Hematopoietic multipotent progenitor cell treated with erythropoietin and hydrocortisone succinate and interleukin-3 and kit ligand, for 17 days (in vitro differentiated cells): ENCODE measurements at places on chromosomes 5 and 9.

DNA sequence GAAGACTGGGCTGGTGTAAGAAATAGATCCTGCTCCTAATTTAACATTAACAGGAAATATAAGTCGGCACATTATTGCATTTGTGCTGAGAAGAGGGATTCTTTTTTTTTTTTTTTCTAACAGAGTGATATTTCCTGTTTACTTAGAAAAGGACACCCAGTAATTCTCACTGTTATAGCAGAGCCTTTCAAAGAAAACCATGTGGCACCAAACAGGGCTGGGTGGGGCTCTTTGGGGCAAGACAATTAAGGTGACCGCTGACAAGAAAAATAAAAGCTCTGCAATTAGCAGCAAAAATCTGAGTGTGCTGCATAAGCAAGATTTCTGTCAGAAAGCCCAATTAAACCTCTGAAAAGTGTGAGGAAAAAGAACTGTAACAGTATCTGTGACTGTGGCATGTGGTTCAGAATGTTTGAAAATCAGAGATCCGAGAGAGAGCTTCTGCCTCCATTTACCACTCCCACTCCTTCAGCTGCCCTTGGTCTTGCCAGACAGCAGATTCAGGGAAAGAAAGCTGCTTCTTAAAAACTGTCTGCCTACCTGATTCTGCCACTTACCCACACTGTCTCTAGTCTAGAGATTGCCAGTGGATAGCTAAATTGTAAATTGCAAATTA, 77.1 kb upstream of the IQGAP2 start:
- DNase-seq = no peak

GRCh38 chr9:124124729-124125650, 113.4 kb downstream of the LHX2 start:
- no peak for DNase-seq

DNA sequence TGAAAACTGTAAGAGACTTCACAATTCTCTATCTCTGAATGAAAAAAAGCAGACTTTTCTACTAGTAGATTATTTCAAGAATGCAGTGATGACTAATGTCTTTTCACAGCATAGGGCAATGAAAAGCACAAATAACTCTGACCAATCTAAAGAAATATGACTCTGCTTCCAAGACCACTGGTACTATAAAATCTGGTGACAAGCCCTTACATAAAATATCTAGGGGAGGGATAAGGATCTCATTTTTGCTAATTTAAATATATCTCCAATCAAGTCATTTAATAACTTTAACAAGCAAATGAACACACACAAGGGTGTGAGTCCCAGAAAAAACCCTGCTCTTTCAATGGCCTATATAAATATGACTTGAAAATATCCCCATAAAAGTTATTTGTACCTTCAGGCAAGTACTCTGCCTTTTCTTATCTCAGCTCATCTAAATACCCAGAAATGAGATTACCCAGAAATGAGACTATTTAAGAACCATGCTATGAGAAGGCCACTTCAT, 105.2 kb downstream of the GNAQ start:
- DNase-seq = peak; percentile 39

DNA sequence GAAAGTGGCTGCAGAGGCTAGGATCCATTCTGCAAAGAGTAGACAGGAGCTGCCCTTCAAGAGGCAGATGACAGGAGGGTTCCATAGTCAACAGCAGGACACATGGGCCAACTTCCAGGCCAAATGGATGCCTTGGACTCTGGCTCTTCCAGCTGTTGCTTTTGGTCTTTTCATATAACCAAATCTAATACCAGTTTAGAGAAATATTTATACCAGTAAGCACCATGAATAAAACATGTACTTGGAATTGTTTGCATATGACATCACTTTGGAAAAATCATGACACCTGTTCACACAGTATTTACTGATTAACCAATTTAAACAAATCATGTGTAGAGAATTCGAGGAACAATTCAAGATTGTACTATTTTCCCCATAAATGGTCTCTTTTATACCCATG, 481.3 kb downstream of the DMRT2 start:
- DNase-seq = no peak

- DNase-seq = no peak
These were observed 178.7 kb upstream of the FBXL17 start for GRCh38 chr5:108560581-108560980.

- DNase-seq = no peak
These were observed 76.7 kb upstream of the IL6ST start for GRCh38 chr5:56071470-56071869.

- DNase-seq = no peak
These were observed 15.3 kb downstream of the ZNF510 start for GRCh38 chr9:96762568-96762967.

DNA sequence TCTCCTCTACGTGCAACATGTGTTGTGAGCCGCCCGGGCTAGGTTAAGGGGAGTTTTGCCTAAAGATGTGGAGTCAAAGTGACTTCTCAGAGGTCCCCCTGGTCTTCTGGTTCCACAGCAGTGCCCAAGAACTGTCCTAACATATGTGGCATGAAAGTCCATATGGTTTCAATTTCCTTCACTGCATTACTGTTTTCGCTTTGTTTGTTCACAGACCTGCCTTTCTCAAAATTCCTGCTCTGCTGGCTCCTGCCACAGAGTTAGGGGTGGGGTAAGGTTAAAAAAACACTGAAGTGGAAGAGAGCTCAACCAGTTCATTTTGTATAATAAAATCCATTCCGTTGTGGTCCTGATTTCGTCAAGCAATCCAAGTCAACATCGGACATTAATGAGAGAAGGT, 289.4 kb downstream of the DMAC1 start:
- no peak for DNase-seq

- no peak for DNase-seq
These were observed 74.1 kb downstream of the HABP4 start for GRCh38 chr9:96524045-96524444.

- no peak for DNase-seq
These were observed 38.0 kb upstream of the UBTD2 start for GRCh38 chr5:172321593-172321992.

- no peak for DNase-seq
These were observed 300.8 kb upstream of the PANK3 start for GRCh38 chr5:168879929-168880328.

GRCh38 chr5:150622157-150622556, 18.3 kb upstream of the SYNPO start:
- no peak for DNase-seq

DNA sequence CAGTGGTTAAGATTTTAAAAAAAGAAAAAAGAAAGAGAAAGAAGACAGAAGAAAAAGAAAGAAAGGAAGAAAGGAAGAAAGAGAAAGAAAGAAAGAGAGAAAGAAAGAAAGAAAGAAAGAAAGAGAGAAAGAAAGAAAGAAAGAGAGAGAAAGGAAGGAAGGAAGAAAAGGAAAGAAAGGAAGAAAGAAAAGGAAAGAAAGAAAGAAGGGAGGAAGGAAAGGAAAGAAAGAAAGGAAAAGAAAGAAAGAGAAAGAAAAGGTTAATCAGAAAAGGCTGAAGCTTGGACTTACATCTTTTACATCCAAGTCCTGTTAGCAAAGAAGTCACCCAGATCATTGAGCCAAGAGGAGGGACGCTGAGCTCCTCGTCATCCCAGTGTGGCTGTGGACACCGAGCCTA, 70.0 kb downstream of the IRX2 start:
- DNase-seq = no peak

DNA sequence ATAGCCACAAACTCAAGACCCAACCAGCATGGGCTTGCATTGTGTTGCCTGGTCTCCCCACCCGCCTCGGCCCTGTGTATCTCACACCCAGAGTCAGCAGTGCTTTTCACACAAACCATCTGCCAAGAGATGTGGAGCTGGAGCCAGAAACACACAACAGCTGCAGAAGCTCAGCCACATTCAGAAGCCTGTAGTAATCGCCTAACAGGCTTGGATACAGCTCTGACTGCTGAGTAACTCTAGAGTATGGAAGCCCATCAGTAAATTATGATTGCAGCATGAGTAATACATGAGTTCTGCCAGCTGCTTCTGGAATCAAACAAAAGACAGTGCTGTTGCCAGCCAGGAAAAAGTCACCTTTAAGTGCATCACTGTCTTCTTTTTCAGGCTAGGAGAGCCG, 16.0 kb downstream of the TEK start:
- no peak for DNase-seq

- DNase-seq = no peak
These were observed 52.2 kb downstream of the PCDH1 start for GRCh38 chr5:141825791-141826560.

- peak; percentile 49 for DNase-seq
These were observed 115.5 kb upstream of the TUT7 start for GRCh38 chr9:86469476-86470250.
